ENCODE measurements at places on chromosomes 12 and 14.

DNA sequence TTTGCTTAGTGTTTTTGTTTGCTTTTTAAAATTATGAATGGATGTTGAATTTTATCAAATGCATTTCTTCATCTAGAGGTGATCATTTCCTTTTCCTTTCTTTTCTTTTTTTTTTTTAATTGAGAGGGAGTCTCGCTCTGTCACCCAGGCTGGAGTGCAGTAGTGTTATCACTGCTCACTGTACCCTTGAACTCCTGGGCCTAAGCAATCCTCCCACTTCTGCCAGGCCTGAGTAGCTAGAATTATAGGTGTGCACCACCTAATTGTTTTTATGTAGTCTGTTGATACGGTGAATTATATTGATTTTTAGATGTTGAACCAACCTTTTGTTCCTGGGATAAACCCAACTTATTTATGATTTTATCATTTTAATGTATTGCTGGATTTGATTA is 1.5 kb upstream of the CDKL1 start:
- DNase-seq, result no peak

- no peak for DNase-seq
These were observed 244.3 kb downstream of the EMP1 start for GRCh38 chr12:13440844-13441243.

GRCh38 chr14:98953551-98954348 is 318.2 kb downstream of the BCL11B start:
- DNase-seq, result no peak

DNA sequence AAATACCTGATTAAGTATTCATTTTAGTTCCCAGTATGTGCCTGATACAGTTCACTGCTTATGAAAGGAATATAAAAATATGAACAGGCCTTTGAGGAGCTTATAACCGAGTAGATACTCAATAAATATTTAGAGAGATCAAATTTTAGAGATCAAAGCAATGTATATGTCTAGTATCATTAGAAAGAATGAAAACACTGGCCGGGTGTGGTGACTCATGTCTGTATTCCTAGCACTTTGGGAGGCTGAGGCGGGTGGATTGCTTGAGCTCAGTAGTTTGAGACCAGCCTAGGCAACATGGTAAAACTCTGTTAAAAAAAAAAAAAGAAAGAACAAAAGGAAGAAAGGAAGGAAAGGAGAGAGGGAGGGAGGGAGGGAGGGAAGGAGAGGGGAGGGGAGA is 113.2 kb upstream of the EEA1 start:
- DNase-seq, result no peak

DNA sequence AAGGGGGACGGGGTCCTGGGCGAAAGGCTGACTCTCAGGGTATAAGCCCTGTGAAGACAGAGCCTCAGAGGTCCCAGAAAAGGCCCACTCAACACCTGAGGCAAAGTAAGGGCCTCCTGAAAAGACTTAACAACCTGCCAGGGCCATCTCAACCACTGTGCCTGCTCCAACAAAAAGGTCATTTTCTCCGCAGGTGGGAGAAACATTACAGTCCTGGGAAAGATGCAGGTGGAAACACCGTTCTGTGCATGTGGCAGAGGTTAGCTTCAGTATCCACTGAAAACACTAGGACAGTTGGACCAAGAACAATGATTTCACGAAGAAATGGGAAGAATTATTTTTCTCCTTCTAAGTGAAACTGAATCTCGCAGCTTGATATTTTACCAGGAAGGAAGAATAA is 50.9 kb downstream of the CCDC88C start:
- DNase-seq, result no peak

GRCh38 chr14:72243309-72244293 is 311.4 kb downstream of the RGS6 start:
- no peak for DNase-seq

GRCh38 chr12:69095765-69096477 is 143.4 kb upstream of the CPSF6 start:
- DNase-seq, result no peak

GRCh38 chr12:32997471-32997870 is 100.9 kb upstream of the PKP2 start:
- no peak for DNase-seq

GRCh38 chr14:53054457-53054856 is 98.7 kb downstream of the DDHD1 start:
- no peak for DNase-seq

DNA sequence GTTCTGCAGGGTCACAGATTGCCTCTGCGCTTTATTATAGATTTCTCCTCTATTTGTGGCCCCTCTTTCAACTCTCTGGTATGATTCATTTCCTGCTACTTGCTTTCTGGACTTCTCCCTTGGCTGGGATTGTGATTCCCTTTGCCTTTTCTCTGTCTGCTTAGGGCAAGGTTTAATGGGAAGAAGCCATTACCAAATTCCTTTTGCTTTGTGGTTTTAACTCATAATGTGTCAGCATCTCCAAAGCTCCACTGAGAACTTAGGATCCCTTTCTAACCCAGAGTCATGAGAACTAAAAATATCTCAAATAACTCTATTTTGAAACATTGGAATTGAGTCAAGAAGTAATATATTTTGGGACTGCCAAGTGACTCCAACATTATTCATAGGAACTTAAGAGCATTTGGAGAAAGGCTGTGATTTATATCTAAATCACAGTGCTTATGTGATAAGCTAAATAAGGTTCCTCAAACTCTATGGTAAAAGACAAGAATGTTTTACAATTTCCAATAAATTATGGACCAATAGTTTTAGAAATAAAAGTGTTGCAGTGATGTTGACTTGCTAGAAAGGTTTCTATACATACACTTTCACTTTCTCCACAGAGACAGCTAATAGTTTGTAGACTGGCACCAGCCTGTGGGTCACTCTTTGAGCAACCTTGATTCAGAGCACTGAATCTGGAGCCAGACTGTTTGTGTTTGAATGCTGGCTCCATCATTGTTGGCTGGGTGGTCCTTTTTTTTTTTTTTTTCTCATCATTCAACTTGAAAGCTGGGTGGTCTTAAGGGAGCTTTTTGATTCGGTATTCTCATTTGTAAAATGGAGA is 93.9 kb downstream of the DACT1 start:
- DNase-seq, result no peak

DNA sequence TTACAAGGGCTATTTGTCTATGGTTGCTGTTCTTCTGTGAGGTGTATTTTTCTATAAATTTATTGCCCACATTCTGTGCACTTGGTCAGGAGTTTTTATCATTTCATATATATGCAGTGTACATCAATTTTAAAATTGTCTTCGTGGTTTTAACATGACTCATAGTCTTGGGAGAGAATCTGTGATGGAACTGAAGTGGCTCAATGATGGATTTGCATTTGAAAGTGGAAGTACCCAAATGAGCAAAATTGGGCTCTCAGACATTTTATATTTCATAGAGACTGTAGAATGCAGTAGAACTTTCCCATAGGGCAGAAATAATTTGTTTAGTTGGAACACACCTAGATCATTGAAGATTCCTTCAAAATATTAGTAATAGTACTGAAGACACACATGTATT is 1.9 kb upstream of the SCFD1 start:
- peak; percentile 5 for DNase-seq

GRCh38 chr14:54584097-54584496 is 17.2 kb downstream of the SAMD4A start:
- no peak for DNase-seq

- DNase-seq, result no peak
These were observed 5.8 kb downstream of the AICDA start for GRCh38 chr12:8606890-8607289.

- DNase-seq, result no peak
These were observed 84.6 kb upstream of the DYNC1H1 start for GRCh38 chr14:101879529-101880336.

- DNase-seq, result no peak
These were observed 193.1 kb upstream of the DIO2 start for GRCh38 chr14:80404413-80404812.

- no peak for DNase-seq
These were observed at the start of gene ANG for GRCh38 chr14:20688167-20688839. TSS of gene ANG (plus strand) at chr14:20688764. CDS start at chr14:20693565, 4,801 bp downstream.

DNA sequence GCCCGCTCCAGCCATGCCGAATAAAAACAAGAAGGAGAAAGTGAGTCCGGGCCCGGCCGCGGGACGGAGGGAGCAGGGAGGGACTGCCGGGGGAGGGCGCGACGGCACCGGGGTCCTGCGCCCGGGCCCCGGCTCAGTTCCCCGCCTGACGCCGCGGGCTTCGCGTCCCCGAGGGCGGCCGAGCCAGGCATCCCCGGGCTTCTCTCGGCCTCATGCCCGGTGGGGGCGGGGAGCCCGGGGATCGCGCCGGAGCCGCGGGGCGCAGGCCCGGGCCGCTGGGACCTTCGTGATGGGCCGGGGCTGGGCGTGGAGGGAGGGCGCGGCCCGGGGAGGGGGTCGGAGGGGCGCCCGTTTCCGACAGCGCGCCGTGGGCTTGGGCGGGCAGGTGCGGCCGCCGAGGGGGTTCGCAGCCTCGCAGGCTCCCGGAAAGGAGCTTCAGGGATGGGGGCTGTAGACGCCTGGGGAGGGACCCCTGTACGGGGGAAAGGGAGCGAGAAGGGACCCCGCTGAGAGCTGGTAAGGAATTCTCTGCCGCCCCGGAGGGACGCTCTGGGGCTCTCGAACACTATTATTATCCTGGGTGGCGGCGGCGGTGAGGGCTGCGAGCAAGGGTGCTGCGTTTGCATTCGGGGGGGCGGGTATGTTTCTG is 496 bp downstream of the PPP2R5C start:
- DNase-seq, result peak; percentile 50

DNA sequence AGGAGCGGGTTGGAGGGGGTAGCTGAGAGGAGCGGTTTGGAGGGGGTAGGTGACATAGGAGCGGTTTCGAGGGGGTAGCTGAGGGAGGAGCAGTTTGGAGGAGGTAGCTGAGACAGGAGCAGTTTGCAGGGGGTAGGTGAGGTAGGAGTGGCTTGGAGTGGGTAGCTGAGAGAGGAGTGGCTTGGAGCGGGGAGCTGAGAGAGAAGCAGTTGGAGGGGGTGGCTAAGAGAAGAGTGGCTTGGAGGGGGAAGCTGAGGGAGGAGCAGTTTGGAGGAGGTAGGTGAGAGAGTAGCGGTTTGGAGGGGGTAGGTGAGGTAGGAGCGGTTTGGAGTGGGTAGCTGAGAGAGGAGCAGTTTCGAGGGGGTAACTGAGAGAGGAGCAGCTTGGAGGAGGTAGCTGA is 152.1 kb downstream of the GLT1D1 start:
- DNase-seq, result no peak

DNA sequence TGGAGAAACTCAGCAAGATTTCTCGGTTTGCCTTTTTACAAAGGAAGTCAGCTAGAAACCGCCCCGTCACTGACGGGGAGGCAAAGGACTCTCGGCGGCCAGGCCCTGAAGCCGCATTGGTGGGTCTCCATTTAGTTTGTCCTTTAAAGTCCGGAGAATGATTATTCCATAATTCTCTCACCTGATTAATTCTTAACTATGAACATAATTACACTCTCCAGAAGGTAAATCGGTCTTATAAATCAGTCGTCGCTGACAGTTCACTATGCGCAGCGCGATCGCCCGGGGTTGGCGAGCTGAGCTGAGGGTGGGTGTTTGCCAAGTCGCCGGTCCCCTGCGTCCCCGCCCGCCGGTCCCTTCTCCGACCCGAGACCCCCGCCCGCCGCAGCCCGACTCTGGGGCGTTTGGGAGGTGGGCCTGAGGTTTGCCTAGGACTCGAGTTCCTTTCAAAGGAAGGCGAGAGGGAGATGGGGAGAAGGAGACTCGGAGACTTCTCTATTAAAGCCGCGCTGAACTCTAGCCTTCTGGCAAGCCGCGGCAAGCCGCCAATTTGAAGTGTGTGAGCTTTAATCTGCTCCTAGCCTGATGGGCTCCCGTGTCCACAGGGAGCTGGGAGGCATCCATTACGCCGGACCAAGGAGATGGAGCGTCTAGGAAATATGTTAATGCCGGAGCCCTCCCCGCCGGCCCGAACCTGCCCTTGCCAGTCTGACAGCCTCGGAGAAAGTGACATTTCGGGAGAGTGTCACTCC is 392.9 kb downstream of the NOVA1 start:
- no peak for DNase-seq

- DNase-seq, result no peak
These were observed 19.9 kb upstream of the CEP170B start for GRCh38 chr14:104845033-104845666.

DNA sequence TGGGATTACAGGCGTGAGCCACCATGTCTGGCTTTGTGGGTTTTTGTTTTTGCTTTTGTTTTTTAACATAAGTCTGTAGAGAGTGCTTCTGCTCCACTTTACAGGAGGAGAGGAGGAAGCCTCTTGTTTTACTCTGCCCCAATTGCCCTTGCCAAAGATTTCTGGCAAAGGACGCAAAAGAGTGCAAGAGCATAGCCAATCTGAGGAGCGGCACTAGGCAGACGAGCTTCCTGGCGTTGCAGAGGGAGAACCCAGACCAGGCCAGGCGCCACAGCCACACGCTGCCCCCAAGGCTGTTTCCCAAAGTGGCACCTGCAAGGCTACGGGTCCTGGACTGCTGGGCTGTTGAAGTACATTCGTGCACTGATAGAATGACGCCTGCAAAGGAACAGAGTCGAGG is 96.2 kb downstream of the BBS10 start:
- DNase-seq, result no peak

GRCh38 chr12:106267535-106267934 is 19.7 kb upstream of the CKAP4 start:
- no peak for DNase-seq

GRCh38 chr12:94277426-94278000 is 129.1 kb downstream of the PLXNC1 start:
- no peak for DNase-seq

GRCh38 chr14:31477248-31477647 is 10.6 kb downstream of the GPR33 start:
- no peak for DNase-seq

DNA sequence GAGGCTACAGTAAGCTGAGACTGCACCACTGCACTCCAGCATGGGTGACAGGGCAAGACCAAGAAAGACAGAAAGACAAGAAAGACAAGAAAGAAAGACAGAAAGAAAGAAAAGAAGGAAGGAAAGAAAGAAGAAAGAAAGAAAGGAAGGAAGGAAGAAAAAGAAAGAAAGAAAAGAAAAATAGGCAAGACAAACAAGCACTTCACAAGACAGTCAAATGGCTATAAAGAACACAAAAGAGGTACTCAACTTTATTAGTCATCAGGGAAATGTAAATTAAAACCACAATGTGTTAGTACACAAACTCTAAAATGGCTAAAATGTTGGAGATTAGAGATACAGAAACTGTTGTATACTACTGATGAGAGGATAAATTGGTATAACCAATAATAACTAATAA is 6.6 kb downstream of the ATXN3 start:
- no peak for DNase-seq

DNA sequence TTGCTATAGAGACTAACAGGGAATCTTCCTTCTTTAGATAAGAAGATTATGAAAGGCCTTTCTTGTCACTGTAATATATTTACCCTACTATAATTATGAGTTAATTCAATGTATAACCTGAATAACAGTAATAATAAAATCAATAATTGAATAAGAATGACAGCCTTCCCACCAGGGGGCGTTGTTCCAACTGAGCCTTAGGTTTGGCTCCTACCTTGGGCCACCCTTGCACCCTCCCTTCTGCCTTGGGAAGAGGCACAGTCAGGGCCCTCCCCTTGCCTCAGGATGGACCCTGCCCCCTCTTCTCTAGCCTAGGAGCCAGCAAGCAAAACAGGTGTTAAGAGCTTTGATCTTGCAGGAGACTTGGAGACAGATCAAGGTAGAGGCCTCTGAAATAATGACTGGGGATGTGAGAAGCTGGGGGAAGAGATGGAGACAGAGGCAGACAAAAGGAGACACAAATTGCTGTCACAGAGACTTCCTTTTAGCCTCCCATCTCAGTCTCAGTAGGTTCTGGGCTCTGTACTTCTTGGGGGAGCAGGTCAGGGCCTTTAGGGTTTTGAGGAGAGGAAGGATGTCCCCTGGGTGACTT is 40.1 kb upstream of the CISTR start:
- peak; percentile 9 for DNase-seq

- DNase-seq, result no peak
These were observed 64.2 kb upstream of the EEA1 start for GRCh38 chr12:92993259-92993658.

GRCh38 chr12:111430433-111431353 is 25.0 kb downstream of the SH2B3 start:
- DNase-seq, result peak; percentile 39
